ENCODE measurements at places on chromosomes 13 and 19.
A peak's percentile ranks its signal among the peaks of the same experiment; 100 is the strongest.

- DNase-seq: no peak
Observed at GRCh38 chr13:27022571-27023311, 148.9 kb downstream of the USP12 start.

DNA sequence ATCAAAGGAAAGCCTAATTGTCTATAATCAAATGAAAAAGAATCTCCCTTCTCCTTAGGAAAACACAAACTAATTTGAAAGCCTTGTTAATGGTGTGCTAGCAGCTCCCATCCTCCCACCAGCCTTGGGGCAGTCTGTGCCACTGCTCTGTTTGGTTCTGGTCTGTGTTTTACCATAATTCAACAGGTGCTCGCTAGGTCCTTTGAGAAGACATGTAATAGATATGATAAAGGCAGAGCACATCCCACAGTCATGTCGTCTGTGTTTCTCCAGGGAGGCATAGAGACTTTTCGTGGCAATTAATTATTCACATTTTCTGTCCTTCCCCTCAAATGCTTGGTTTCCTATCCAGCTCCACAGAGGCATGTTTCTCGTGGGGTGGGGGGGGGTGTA, 23.8 kb downstream of the FAM124A start:
- no peak for DNase-seq

GRCh38 chr19:16041299-16041990, 34.9 kb upstream of the TPM4 start:
- peak; percentile 55 for DNase-seq

DNA sequence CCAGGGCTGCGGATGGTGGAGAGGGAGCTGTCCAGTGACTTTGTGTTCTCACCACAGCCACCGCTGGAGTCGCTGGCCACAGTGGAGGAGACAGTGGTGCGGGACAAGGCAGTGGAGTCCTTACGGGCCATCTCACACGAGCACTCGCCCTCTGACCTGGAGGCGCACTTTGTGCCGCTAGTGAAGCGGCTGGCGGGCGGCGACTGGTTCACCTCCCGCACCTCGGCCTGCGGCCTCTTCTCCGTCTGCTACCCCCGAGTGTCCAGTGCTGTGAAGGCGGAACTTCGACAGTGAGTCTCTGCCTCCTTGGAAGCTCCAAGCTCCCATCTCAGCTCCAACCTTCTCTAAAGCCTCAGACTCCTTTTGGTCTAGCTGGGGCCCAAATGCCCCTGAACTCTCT, 21.4 kb downstream of the PPP2R1A start:
- no peak for DNase-seq

DNA sequence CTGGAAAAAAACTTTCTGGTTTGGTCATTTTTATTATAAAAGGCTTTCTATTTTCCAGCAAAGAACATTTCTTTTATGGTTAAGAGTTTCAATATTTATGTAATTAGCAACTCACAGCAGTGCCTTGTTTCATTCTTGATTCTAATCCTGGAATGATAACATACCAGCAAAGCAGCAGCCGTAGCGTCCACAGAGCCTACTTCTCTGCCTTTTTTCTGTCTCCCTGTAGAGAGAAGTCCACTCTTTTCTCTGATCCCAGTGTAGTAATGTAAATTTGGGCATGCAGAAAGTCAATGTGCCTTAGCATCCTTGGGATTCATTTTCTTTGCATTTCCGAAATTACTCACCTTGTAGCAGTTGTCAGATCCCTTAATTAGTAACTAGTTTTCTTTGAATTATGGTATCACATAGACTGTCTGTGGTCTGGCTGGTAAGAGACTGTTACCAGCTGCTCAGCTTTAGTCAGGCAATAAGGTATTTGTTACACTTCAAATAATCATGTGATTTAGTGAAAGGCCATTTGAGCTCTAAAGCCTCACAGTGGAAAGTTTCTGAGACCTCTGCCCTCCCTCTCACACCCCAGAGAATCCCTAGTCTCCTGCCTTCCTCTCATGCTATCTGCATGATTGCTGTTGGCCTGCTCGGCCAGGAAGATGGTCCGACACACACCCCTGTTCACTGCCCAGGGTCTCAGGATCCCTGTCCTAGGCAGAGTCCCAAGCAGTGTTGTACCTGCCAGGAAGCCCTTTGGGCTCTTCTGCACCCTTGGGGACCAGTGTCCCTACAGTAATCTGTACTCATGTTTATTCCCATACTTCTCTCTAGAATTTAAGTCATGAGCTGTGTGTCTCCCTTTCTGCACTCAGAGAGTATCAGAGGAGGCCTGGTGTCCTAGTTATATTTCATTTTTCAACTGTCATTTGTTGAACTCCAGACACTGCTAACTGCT, 86.3 kb downstream of the LRCH1 start:
- DNase-seq: no peak

GRCh38 chr19:3608750-3609322, 2.2 kb upstream of the TBXA2R start:
- DNase-seq: no peak

DNA sequence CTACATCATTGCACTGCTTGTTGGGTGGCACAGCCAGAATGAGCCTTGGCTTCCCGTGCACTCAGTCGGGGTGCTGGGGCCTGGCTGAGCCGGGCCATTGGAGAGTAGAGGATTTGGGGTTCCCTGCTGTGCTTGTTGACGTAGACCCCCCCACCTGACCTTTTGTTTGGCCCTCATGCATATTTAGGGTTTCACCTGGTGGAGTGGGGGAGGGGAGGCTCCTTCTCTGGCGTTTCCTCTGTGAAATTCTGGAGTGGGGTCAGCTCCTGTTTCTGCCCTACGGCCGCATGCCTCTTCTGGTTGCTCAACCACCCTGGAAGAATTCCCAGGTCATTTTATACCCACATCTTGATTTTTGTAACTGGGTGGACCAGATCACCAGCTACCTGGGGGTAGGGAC, 82.8 kb downstream of the SIPA1L3 start:
- DNase-seq: no peak

All from iPS DF 6.9 (cell line).